ENCODE measurements at places on chromosomes 13 and 19. TPM values are rescaled to one million over a fixed set of nuclear protein-coding genes. Genes with fewer than 3 reads are reported as not detected.

- DNase-seq = peak; percentile 85
These were observed 31.9 kb downstream of the ATP4B start for GRCh38 chr13:113625965-113626721.

CEP89 gene
- total RNA-seq = 18.1 TPM

GRCh38 chr19:6092329-6093286 lies 17.7 kb downstream of the RFX2 start:
- DNase-seq = peak; percentile 75

- no peak for DNase-seq
These were observed 315.2 kb downstream of the ATP8A2 start for GRCh38 chr13:25686831-25687470.
